Heart right ventricle (tissue), 16 donors: ENCODE measurements at places on chromosomes 2 and 18.
A peak's percentile ranks its signal among the peaks of the same experiment; 100 is the strongest.

DNA sequence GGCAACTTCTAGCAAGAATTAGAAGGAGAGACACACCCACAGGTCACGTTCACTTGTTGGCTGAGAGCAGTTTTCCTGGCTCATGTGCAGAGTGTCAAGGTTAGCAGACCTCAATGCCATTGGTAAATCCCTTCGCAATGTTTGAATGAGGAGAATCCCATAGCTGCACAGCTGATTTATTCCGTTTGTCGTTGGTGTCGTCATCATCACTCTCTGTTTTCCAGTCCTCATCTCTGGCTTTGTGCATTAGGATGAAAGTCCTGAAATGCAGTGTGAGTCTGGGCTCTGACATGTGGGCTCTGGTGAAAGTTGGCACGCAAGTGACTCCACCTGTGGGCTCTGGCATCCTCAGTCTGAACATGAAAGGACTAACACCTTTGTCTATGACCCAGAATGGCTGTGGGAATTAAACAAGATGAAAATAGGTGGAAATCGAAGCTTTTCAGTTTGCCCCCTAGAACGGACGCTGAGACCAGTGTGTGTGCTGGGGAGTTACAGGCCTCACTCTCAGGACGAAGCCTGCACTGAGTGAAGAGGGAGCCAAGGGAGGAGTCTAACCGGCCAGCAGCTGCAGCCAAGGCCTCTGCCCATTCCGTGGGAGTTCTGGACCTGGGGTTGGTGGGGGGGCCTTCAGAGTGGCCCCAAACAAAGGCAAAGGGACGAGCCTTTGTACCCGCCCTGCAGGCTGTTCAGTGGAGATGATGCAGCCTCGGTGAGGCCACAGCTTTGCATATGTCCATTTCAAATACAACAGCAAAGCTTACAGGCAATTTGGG lies 74.8 kb upstream of the ZNF516 start:
- DNase-seq: no peak

- no peak for DNase-seq
Observed at GRCh38 chr2:62229082-62229605, 33.2 kb downstream of the B3GNT2 start.

- DNase-seq: no peak
Observed at GRCh38 chr2:229409751-229410181, 138.7 kb upstream of the PID1 start.

- DNase-seq: no peak
Observed at GRCh38 chr2:115412501-115412900, 970.1 kb downstream of the DPP10 start.

- peak; percentile 30 for DNase-seq
Observed at GRCh38 chr2:221554769-221555493, 17.2 kb downstream of the EPHA4 start.

DNA sequence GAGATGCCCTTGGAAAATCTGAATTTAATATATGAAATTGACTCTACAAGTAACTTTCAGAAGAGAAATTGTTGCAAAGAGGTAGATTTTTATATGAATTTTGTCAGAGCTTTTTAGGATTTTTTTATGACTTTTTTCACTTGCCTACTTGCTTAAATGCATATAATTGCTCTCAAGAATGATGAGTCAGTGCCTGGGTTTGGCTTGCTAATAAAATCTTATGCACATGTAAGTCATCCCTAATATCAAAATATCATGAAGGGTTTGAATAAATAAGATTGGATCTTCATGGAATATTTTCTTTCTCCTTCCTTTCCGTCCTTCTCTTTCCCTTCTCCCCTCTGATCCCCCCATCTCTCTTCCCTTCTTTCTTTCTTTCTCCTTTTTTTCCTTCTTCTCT lies 354.1 kb downstream of the TXNL1 start:
- DNase-seq: no peak

- no peak for DNase-seq
Observed at GRCh38 chr18:25074925-25075324, 277.0 kb downstream of the ZNF521 start.

DNA sequence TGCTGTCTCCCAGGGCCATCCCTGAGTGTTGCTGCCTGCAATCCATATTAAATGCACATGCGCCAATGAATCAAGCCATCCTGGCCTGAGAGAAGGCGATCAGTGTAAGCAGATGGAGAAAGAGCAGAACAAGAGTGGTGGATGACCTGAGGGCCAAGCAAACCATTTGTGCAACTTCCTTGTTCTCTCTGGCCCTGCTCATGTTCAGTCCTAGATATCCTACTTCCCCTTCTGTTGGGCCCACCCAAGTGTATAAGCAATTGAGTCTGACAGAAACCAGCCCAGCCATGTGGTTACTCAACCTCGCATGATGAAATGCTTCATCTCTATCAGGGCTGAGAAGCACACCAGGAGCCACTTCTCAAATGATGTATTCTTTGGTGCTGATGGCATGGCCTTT lies 383.1 kb upstream of the ID2 start:
- DNase-seq: peak; percentile 23

GRCh38 chr2:85810371-85811179 lies 56.8 kb downstream of the ATOH8 start:
- no peak for DNase-seq

DNA sequence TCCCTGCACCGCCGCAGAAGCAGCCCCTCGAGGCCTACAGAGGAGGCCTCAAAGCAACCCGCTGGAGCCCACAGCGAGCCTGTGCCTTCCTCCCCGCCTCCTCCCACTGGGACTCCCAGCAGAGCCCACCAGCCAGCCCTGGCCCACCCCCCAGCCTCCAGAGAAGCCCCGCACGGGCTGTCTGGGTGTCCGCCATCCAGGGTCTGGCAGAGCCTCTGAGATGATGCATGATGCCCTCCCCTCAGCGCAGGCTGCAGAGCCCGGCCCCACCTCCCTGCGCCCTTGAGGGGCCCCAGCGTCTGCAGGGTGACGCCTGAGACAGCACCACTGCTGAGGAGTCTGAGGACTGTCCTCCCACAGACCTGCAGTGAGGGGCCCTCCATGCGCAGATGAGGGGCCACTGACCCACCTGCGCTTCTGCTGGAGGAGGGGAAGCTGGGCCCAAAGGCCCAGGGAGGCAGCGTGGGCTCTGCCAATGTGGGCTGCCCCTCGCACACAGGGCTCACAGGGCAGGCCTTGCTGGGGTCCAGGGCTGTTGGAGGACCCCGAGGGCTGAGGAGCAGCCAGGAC lies 31.2 kb downstream of the GPC1 start:
- DNase-seq: peak; percentile 9

GRCh38 chr2:52128081-52128480 lies 1096.1 kb upstream of the NRXN1 start:
- no peak for DNase-seq

DNA sequence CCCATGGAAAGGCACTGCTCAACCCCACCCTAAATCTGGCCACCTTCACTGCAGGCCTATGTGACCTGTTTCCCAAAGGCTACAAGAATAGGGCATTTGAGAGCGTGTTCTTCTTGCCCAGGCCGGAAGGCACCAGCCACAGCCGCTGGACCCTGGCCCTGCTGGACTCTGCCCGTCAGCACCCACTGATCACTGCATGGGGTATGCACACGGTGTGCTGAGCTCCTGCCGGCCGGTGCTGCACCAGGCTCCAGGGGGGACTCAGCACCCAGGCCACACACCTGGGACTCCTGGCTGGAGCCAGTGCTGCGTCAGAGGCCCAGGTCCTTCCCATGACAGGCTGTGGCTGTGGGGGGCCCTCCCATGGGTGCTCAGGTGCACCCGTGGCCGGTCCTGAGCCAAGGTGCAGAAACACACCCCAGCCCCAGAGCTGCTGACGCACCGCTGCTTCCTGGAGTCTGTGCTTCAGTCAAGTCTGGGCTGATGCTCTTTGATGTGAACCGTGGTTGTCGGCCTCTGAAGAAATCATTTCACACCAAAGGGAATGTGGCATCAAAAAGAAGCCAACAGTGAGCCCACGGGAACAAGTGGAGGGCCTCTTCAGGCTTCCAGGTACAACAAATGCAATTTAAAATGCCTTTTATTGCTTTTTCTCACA lies 6.5 kb downstream of the KCNG2 start:
- no peak for DNase-seq

DNA sequence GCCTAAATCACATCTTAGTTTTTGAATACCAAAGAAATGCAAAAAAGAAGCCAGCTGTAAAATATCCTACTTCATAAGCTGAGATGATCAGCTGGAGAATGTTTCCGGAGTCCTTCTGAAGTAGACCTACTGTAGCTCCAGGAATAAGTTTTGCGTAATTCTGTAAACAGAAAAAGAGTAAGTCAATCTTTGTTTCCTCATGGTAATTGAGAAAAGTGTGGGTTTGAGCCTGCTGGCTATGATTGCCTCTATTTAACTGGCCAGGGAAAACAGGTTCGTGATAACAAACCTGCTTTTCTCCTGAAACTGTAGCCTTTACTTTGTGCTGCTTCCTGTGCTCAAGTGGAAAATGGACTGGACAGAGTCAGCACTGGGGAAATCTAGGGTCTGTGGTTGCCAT lies 58.2 kb downstream of the ITGB6 start:
- DNase-seq: no peak

DNA sequence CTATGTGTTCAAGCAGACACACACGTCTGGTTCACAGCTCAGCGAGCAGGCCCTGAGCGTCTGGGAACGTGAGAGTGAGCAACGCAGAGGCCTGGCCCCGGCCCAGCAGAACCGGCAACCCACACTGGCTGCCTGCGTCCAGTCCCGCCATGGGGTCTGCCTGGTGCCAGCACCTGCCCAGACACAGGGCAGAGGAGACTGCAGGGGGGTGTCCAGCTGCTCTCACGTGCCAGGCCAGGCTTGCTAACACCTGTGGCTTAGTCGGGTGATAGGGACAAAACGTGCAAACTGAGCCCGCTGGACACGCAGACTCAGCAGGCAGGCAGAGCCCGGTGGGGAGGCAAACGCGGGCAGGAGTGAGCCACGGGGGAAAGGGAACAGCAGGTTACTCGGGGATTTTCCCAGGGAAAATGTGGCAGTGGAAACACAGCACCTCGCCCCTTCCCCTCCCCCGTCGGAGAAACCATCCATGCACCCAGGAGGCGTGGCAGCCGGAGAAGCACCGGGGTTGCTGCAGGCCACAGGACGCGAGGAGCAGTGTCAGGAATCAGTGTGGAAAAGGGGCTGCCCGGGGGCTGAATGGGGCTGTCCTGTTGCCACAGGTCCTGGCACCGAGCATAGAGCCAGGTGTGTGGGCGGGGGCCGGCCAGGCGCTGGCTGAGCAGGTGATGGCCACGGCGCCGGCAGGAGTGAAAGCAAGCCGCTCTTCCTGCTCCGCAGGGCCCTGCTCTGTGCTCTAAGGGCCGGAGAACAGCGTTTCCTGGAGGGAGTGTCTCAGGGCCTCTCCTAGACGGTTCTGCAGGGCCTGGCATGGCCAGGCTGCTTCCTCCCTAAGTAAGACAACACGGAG lies 154.7 kb downstream of the HDAC4 start:
- DNase-seq: no peak

GRCh38 chr2:168189835-168190569 lies 57.4 kb downstream of the STK39 start:
- DNase-seq: no peak

- DNase-seq: peak; percentile 67
Observed at GRCh38 chr2:96374211-96374951, 38.8 kb downstream of the NCAPH start.

GRCh38 chr2:240921995-240922244 lies 15.8 kb downstream of the CROCC2 start:
- no peak for DNase-seq

DNA sequence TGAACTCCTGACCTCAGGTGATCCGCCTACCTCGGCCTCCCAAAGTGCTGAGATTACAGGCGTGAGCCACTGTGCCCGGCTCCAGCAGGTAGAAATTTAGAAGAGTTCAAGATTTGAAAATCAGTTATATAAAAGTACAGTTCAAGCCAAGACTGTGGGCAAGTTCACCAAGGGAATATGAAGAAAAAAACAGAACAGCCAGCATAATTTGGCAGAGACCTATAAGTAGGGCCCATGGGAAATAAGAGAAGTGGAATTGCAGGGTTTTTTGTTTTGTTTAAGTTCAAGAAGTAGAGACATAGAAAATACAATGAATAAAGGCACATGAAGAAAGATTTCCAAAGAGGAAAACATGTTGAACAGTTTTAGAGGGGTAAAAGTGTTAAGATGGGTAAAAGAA lies 57.9 kb downstream of the BAZ2B start:
- no peak for DNase-seq

DNA sequence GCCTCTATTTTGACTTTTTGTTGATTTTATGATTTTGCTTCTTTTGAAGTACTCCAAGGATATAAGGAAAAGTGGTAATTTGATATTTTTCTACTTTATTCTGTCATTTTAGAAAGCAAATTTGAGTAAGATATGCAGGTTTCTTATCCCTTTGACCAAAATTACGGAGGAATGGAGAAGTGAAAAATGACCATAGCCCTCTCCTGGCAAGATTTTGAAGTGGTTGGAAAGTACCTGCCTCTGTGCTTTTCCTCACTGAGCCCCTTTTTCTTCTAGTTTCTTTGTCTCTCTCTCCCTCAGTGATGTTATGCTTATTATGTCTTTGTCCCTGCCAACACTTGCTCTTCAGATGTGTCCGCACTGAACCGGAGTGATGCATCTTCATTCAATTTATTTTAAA lies 898.1 kb downstream of the EPHA4 start:
- DNase-seq: no peak

DNA sequence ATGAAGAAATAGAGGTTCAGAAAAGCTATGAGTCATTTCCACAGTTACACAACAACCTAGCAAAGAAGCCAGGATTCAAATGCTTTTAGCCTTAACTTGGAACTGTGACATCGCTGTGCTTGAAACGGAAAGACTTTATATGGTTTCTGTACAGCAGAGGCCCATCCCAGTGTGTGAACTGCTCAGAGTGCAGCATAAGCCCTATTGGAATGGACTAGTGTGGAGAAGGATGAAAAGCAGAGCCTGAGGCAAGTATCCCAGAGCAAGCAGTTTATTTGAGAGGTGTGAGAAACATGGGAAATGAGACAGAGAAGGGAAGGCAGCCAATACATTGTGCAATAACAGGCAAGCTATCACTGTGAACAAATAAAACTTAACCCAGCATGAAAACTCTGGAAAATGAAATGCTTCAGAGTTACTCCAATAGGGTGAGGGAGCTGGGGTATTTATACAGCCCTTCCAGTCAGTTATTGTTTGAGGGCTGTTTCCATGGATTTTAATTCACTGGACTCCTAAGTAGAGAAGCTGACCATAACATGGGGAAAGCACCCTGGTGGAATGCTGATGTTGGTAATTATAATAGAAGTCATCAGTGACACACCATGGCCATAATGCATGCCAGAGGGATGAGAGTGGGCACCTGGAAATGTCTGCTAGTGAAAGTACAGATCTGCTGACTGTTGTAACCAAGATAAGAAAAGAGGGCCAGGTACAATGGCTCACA lies 254.0 kb upstream of the POU3F3 start:
- DNase-seq: no peak

DNA sequence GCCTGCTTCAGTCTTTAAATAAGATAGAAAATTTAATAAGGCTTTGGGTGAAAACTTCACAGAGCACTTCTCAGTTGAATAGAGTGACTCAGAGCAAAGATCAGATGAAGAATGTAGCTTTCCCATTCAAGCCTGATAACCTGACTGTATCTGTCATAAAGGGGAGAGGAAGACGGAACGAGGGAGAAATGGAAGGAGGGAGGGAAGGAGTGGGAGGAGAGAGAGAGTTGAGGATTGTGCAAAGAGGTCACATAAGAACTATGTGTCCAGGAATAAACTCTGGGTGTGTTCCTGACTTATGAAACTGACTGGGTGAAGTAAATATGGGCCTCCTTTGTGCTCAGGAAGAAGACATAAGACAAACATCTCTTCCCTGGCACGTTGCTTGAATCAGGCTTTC lies 385.5 kb downstream of the LPIN1 start:
- DNase-seq: no peak
